ENCODE measurements at places on chromosomes 5 and 9.

DNA sequence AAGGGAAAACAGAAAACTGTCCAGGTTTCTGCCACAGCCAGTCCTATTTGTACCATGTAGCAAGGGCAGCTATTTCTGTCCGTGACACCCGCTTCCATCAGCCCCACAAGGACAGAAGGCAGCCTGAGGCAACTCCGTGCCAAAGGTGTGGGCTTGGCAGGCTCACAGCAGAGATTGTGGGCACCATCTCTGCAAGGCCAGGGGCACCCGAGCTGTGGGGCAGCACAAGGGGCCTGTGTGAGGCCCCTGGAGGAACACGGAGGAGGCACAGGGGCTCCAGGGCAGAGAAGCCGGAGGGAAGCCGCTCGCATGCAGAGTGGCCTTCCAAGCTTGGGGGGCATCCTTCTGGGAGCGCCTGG, 43.5 kb downstream of the COL23A1 start:
- no peak for DNase-seq

DNA sequence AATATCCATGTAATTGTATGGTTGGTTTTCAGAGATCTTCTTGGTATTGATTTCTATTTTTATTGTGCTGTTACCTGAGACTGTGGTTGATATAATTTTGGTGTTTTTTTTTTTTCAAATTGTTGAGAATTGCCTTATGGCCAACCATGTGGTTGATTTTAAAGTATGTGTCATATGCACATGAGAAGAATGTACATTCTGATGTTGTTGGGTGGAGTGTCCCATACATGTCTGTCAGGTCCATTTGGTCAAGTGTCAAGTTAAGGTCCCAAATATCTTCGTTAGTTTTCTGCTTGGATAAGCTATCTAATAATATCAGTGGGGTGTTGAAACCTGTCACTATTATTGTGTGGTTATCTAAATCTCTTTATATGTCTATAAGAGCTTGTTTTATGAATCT, 160.0 kb upstream of the ITGA1 start:
- no peak for DNase-seq

GRCh38 chr5:168529374-168530234, 499 bp downstream of the FBLL1 start:
- no peak for DNase-seq

DNA sequence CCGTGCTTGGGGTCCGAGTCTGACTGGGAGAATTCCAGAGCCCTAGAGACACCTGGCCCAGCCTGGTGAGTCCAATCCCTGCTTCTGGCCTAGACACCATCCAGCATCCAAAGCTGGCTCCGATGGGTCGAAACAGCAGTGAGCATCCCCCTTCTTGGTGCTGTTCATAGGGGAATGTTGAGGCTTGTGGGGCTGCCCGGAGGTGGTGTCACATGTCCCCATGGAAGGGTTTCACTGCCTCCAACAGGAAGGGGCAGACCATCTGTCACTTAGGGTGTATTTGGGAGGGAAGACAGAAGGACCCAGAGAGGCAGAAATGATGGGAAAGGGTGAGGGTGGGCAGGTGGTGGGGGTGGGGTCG, 13.9 kb downstream of the C9orf50 start:
- no peak for DNase-seq

GRCh38 chr9:134372581-134373267, 46.5 kb downstream of the RXRA start:
- no peak for DNase-seq

DNA sequence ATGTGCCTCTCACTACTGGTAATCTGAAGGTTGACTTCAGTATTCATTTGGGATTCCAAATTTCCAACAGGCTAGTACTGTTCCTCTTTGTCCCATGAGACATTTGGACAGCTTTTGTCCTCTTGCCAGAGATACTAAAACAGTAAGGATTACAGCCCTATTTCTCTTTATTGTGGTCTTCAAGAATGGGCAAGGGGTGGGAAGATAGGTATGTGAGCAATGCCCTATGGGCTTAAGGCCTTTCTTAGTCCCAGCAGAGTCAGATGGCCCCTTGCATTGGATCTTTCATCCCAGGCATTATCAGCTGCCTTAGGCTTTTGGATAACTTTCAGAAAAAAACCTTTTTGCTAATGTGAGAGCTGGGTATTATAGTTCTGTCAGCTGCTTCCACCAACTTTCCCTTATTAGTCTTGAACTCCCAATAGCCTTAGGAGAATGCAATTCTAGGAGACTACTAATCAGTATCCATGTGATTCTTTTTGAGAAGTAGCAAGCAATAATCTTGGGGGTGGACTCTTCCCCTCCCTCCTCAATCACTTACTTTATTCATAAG, 361.1 kb upstream of the NUDT12 start:
- no peak for DNase-seq

GRCh38 chr9:132141948-132142594, 19.8 kb upstream of the NTNG2 start:
- no peak for DNase-seq

DNA sequence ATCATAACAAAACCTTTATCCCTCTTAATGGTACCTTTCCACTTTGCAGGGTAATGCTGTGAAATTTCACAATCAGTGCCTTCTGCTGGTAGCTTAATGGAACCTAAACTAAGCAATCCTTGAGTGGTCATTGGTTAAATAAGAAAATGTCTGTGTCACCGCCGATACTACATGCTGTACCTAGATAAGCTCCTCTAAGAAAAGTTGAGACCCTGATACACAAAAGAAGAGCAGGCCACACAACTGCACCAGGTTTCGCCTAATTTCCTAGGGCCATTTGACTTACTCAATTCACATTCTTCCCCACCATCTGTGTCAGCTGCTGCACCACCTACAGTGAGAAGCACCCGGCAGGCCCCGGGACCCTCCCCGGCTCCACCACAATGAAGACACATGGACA, 9.0 kb upstream of the EDF1 start:
- DNase-seq, result no peak

DNA sequence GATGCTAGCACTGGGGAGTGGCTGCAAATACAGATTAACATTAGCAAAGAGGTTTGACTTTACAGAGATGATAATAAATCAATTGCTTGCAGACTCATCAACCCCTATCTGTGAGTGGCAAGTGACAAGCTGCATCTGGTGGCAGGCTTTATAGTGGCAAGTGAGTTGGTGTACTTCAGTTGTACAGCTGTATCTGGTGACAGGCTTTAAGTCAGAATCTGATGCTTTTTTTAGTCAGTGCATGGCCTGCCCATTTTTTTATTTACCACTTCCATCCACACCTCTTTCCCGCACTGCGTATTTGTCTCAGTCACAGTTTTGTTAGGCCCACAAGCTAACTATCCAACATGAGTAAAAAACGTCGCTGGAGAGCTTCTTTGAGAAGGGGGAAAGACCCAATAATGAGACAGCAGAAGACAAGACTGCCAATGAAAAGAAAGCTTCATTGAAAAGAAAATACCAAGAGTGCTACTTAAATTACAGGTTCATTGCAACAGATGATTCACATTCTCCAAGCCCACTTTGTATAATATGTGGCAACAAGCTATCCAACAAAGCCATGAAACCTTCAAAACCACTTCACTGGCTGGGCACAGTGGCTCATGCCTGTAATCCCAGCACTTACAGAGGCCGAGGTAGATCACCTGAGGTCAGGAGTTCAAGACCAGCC, 23.1 kb downstream of the ANP32B start:
- DNase-seq, result no peak

- DNase-seq, result no peak
Observed at GRCh38 chr9:128020692-128021091, 39.9 kb upstream of the EEIG1 start.

DNA sequence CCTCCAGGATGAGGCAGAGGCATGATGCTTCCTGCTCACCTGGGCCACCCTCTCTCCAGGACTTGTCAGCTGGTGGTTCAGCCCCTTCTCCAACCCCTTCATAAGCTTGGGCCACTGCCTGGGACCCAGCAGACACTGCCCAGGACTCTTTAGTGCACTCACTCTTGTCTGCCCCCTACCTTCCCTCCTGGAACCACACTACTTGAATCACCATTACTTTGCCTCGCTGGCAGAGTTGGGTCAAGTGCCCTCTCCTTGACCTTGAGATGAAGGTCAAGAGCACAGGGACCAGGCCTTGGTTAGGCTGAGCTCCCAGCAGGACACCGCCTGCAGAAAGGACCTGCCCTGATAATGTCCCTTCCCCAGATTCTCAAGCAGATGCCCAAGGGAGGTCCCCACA, 8.5 kb upstream of the ENDOG start:
- DNase-seq, result no peak

- no peak for DNase-seq
Observed at GRCh38 chr9:91500509-91501014, 76.9 kb upstream of the NFIL3 start.

- peak; percentile 57 for DNase-seq
Observed at GRCh38 chr5:54390015-54390414, 65.5 kb upstream of the HSPB3 start.

DNA sequence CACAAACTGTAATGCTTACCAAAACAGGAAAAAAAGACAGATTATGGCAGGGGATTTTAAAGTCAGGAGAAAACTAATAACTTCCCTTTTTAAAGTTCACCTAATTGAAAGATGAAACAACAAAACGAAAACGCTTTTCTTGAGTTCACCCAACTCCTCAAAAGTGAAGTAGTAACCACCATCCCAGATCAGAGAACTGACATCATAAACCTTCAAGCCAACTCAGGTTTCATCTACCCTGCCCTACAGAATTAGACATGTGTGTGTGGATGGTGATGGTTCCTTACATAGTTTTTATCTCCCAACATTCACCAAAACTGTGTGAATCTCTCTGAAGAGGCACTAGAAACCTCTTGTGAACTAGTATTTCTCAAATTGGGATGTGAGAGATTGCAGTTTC, 195.2 kb upstream of the PTGER4 start:
- DNase-seq, result no peak

GRCh38 chr5:90783460-90784333, 225.1 kb downstream of the ADGRV1 start:
- peak; percentile 32 for DNase-seq

GRCh38 chr5:108481355-108481931, 99.5 kb upstream of the FBXL17 start:
- no peak for DNase-seq

DNA sequence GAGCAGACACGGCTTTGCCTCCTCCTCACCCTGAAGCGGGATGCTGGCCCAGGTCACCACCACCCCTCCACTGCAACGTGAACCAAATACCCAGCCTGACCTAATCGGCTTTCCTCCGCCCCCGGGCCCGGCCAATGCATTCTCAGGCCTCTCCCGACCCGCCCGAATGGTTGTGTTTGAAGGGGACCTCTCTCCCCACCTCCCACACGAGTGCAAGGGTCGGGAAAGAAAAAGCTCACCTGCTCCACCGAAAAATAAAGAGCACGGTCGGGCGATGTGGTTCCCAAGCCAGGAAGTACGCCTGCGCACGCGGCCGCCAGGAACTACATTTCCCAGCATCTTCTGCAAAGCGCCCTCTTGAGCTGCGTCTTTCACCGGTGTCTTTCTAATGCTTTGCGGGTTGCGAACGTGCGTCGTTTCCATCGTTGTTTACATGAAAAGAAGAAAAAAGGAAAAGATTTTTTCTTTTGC, at the start of gene ZNF883:
Gene ZNF883, minus strand, starts transcription at position 282 of the 471 bp plus-strand sequence.
- DNase-seq, result peak; percentile 28

DNA sequence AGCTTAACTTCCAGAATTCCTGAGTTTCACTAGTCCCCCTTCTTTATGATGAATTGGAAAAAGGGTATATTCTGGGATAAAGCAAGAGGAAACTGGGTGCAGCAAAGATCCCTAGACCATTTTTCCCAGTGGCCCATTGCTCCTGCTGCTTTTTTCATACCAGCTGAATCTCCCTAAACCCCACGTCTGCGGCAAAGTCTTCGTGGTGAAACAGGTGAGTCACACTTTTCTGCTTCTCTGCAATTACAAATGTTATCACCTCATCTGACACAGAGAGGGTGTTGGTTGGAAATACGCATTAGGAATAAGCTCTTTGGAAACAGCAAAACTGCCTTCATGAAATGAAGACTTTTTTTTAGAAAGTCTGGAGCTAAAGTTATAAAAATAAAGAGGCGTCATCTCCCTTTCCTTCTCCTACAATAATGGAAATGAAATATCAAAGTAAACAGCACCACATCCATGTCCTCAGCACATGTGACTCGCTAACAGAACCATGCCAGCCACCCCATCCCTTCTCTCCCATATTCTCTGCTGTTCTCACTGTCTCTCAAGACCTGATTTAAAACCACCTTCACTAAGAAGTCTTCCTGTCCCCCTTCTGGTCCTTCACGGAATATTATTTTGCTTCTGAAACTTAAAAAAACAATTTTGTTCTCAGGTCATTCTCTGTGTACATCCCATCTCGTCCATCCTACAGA, 39.5 kb upstream of the GLRX start:
- no peak for DNase-seq

DNA sequence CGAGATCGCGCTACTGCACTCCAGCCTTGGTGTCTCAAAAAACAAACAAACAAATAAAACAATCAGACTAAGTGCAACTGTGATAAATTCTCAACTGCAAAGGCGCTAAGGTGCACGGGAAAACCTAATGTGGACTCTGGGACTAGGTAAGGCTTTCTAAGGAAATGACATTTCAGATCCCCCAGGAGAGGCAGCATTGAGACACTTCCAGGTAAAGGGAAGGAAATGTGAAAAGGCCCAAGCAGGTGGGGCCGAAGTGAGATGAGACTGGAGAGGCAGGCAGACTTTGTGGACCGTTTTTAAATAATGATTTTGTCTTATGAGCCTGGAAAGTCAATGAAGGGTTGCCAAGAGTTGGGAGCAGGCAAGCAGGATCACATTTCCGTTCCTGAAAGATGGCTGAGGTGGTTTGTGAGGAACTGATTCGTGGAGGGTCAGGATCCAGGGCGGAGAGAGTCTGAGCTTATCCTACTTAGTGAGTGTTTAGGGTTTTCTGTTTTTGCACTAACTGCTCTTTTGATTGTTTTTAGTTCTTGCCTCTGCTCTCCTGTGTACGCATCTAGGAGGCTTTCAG, 2.0 kb upstream of the APBA1 start:
- no peak for DNase-seq

DNA sequence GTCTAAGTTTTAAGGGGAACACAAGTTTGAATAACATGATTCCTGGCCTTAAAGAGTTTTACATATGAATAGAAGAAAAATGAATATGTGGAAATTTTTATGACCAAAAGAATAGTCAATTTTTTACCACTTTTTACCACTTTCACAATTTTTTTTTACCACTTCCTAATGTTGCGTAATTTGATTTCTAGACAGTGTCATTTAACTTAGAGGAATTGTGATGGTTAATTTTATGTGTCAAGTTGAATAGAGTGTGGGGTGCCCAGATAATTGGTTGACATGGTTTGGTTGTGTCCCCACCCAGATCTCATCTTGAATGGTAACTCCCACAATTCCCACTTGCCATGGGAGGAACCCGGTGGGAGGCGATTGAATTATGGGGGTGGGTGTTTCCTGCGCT, 416.6 kb downstream of the KIF4B start:
- no peak for DNase-seq

DNA sequence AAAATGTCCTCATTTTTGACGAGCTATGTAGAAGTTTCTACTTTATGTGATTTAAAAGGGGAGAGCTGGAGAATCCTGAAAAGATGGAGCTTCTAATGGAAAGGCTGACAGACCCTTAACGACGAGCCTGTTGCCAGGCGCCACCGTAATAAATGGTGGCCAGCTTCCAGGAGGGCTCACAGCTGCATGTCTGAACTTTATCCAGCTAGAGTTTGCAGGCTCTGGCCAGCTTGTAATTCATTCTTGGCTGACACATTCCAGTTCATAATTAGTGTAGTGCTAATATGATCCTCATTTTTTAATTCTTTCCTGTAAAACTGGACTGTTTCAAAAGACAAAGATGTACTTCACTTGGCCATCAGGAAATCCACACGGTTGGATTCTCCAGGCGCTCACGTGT, 246.7 kb downstream of the GAS1 start:
- DNase-seq, result peak; percentile 66
